ENCODE measurements at places on chromosomes 7 and 10.

DNA sequence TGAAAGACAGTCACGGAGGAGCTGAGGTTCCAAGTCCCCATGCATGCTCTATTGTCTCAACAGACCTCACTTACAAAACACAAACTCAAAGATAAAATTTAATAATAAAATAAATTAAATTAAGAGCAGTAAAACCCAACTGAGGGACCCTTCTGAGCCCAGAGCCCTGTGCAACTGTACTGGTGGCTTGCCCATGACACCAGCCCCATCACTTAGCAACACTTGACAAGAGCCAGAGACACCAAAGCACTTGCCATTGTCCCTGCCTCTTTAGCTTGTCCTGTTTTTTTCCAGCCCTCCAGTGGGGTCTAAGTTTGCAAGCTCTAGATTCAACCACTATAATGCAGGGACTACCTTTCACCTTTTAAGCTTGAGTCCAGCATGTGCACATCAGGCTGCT lies 117.9 kb downstream of the JCAD start:
- no peak for DNase-seq

- peak; percentile 12 for DNase-seq
Measured at GRCh38 chr10:119313644-119314043, 106.3 kb downstream of the GRK5 start.

GRCh38 chr7:100387695-100388094 lies 14.4 kb downstream of the PILRA start:
- no peak for DNase-seq

DNA sequence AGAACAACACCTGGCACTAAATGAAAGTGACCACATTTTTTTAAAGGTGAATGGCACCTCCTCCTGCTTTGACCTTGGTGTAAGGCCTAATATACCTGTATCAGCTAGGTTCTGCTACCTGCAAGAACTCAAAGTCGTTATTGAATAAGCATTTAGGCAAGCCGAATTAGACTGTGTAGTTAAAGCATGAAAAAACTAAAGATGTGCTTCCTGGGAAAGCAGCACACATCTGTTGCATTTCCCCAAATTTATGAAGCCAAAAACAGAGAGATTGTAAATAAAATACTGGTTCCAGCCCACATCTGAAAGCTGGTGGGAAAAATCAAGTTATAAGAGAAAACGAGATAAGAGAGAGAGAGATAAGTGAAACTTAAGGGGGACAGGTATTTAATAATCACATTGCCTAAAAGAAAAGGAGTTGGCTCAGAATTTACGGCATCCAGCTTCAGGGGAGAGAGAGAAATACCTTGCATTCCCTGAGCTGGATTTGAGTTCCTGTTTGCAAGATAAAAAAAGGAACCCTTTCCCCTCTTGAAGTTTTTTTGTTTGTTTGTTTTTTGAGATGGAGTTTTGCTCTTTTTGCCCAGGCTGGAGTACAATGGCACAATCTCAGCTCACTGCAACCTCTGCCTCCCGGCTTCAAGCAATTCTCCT lies 1.8 kb upstream of the XPNPEP1 start:
- DNase-seq, result no peak

DNA sequence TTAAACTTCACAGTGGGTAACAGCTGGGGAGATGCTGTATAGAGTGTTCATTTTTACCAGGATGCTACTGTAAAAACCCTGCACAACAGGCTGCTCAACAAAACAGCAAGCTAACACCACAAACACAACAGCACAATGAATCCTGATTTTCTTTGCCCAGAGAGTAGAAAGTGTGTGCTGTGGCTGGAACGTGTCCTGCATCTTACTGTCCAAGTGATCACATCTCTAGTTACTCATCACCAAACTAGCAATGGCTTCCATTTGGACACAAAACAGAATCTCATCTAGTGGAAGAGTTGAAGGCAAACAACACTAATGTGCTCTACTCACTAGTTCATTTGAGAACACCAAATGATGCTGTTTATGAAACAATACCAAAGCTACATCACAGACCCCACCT lies 121.2 kb downstream of the SLC25A13 start:
- DNase-seq, result no peak

DNA sequence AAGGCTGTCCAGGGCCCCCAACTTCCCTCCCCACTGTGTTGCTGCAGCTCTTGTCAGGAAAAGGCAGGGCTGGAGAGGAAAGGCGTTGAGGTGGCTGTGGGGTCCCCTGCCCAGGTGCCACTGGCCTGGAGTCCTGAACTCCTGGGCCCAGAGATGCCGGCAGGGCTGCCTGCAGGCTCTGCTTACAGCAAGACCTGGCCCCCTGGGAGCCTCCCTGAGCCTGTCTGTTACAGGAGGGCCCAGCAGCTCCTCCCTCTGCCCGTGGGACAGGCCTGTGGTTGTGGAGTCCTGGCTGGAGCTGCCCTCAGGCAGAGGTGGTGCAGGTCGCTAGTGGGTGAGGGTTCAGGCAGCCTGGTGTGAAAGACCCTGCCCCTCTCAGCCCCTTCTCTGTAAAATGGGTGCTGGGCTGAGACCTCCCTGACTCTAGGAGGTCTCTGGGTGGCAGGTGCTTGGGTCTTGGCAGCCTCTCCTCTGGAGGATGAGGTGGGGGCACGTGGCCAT lies 9.9 kb downstream of the ANTXRL start:
- no peak for DNase-seq

GRCh38 chr7:110544194-110544593 lies 546.7 kb upstream of the LRRN3 start:
- no peak for DNase-seq

- no peak for DNase-seq
Measured at GRCh38 chr7:157440346-157441022, 103.7 kb downstream of the DNAJB6 start.

GRCh38 chr7:17492437-17492836 lies 194.0 kb downstream of the AHR start:
- DNase-seq, result no peak

DNA sequence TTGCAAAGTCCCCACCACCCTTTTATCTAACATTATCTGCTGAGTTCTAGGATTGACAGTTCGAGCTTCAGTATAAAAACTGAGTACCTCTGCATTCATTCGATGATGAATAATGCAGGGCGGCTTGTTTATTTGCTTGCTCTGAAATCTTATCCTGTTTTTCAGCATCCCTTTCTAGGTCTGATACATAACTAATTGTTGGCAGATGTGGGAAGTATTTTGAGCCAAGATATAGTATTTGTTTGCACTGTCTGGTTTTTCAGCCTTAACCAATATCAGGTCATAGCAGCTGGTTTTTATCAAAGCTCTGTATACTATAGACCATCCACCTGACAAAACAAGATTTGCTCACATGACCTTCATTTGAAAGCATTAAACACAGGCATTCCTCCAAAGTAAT lies 161.4 kb downstream of the TFEC start:
- no peak for DNase-seq

DNA sequence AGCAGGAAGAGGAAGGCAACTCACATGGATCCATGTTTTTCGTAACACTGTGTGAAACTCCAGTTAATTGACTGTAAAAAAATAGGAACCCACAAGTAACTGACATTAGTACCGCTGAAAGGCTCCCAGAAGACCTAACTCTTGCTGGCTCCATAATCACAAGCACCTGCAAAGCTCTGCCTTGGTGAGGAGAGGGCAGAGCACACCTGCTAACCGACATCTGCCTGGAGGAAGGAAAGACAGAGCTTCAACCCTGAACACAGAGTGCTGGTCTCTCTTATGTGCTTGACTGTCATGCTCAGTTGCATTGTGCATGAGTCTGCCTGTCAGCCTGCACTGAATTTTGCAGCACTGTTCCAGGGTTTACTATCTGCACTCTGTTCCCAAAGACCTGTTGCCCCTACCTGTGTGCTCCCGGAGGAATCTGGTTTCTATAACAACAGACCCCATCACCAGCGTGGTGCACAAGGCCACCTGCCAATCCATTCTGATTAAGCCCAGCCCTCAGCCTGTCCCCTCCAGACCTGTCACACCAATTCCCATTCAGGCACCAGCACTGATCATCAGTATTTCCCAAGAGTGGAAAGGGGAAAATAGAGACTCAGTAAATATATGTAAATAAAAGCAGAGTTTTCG lies 63.1 kb upstream of the ANKRD1 start:
- DNase-seq, result no peak

DNA sequence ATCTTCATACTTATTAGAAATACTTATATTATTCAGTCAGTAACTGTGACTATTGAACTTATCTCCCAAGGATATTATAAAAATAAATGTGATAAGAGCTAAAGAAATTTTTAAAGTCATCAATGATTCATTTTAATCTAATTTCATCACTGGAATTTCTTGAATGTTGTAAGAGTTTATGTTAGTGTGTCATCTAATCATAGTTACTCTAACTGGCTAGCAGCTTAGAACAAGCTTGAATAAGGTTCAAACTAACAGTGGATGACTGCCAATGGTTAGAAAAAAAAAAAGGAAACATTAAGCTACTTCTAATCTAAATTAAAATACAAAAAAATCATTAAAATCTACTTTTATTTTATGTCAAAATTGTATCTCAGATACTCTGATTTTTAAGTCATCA lies 1066.3 kb downstream of the CNTNAP2 start:
- no peak for DNase-seq

- no peak for DNase-seq
Measured at GRCh38 chr7:25408012-25408687, 179.9 kb upstream of the NPVF start.

DNA sequence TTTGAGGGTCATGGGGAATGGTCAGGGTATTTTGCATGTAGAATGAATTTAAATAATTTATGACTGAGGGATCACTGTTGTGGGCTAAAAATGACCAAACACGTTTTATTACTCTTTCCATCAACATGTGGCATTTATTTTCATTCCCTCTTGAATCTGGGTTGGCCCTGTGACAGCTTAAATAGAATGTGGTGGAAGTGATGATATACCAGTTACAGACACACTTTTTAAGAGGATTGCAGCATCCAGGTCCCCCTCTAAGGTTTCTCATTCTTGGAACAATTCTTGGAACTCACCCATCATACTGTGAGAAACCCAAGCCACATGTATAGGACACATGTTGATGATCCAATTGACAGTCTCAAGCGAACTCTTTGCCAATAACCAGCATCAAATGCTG lies 272.4 kb downstream of the ETV1 start:
- no peak for DNase-seq

DNA sequence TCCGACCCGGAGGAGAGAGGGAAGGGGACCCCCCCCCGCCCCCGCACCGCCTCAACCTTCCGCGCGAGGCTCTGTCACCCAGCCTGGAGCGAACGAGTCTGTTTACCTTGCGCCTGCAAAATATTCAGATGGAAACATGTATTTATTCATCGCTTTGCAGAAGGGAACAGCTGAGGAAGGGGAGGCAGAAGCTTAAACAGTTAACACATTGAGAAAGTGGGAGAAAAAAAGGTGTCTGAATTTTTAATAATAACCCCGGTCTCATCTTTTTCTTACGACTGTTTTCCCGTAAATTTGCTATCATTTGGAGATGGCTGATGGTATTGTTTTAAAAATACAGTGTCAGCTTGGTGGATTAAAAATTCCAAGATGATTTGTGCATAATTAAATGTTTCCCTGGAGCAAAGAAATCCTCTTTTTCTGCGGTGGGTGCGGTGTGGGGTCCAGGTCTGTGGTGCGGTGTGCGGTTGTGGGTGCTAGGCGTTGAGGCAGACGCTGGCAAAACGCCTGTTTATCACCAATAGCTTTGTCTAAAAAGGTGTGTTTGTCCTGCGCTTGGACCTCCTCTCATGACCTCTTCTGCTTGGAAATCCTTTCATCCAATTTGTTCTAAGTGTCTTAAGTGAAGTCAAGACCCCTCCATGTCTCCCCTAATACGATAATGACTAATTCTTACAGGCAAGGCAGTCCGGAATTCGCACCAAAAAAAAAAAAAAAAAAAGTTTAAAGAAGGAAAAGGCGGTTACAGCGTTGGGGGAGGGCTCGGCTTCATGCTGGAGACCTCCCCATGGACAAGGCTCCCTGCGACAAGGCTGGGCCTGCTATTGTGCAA lies 1.6 kb downstream of the UNCX start:
- no peak for DNase-seq

- DNase-seq, result no peak
Measured at GRCh38 chr10:112778579-112778978, 171.5 kb upstream of the TCF7L2 start.

- no peak for DNase-seq
Measured at GRCh38 chr7:81780914-81781693, 11.3 kb upstream of the HGF start.

DNA sequence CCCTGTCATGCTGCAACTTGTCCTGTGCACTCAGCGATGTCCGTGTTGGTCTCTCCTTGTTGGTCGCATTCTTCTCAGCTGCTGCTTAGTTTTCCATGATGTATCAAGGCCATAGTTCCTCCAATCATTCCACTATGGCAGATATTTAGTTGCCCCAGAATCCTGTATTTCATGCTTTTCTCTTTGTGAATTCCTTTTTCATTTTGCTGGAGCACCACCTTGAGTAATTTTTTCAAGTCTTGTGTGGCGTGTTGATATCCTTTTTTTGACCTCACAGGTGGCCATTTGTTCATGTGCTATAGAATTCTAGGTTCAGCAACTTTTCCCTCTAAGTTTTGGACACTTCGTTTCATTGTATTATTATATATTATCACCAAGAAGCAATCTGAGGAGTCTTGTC lies 42.7 kb upstream of the MNX1 start:
- no peak for DNase-seq

DNA sequence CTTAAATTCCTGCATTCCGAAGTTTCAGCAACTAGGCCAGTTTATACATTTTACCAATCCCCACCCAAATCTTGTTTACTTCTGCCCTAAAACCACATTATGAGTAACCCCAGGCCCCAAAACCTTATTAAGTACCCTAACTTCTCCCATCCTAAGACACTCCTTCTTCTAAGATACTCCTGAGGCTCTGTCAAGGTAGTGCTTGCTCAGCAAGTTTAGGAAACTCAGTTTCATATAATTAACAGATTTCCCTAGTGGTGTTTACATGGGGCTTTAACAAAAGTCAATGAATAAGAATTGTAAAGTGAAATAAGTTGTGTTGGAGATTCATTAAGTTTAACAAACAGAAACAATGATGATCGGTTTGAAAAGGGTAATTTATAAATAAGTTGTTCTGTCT lies 77.8 kb downstream of the CPEB3 start:
- DNase-seq, result no peak

DNA sequence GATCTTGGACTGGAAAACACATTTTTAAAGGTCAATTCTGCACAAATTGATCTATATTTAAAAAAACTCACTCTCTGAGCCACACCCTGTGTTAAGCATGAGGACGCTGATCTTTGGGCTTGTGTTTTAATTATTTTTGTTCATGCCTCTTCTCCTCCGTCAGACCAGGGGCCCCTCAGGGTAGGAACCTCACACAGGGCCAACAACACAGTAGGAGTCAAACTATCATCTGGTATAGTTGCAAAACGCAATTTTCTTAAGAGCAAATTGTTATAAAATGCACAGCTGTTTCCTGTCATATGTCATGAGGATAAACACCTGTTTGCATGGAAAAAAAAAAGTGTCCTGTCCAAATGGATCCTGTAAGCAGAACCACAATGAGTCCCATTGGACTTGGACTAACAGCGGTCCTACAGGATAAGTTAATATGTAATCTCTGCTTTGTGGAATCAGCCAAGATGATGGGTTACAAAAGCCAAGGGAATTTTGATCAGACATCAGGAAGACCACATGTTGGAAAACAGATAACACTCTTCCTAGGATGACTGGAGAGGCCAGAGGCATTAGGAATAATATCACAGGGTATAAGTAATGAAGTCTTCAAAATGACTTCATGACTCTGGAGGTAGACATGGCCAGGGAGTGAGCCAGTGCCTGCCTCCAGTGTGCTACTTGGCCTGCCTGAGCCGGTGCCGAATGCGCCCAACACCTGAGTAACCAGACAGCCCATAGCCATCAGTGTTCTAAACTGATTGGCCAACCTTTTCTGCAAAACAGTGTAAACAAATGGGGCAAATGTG lies 184.9 kb upstream of the ADCY1 start:
- DNase-seq, result no peak

GRCh38 chr7:155550916-155551315 lies 4.6 kb upstream of the CNPY1 start:
- no peak for DNase-seq
